ENCODE measurements at places on chromosomes 16 and 17.
A peak's percentile ranks its signal among the peaks of the same experiment; 100 is the strongest.

DNA sequence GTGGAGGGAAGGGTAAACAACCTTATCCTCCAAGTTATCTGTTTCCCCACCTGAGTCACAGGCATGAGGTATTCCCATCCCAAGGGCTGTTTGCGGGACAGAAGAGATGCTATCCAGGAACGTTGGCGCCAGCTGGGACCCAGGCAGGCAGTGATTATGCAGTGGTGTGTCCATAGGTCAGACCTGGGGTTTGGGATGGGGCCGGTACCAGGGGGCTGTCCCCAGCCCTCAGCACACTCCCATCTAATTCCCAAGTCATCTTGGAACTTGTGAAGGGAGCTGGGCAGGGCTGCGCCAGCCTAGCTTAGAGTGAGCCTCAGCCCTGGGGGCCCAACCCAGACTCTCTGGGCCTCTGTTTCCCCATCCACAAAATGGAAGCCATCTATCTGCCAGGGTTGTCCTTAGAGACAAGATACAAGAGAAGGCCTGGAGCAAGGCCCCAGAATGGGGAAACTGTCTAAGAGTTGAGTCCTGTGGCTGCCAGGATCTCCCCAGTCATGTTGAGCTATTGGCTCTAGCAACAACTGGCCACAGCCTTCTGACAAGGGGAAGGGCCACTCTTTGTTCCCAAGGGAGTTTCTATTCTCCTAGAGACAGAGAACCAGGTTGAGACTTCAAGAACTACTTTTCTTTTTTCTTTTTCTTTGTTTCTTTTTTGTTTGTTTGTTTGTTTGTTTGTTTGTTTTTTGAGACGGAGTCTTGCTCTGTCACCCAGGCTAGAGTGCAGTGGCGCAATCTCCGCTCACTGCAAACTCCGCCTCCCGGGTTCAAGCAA lies 9.8 kb upstream of the JUP start:
- no peak for DNase-seq

- no peak for DNase-seq
Measured at GRCh38 chr17:43581613-43582012, 35.5 kb upstream of the ETV4 start.

- peak; percentile 57 for DNase-seq
Measured at GRCh38 chr17:72187556-72187955, 66.7 kb downstream of the SOX9 start.

DNA sequence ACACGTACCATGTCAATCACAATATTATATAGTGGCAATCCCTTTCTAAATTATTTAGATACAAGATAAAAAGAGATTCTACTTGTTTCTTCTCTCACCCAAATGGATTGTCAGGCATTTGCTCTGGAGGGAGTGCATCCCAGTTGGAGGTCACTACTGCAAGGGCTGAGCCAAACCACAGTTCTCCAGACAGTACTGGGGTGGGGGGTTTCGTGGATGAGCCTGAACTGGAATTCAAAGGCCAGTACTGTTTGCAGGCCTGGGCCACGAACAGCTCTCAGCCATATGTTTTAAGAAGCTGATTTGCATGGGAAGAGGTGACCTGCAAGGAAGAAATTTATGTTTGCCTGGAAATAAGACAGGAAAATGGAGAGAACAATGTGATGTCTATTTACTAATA lies 314.9 kb downstream of the PMP22 start:
- DNase-seq: no peak

DNA sequence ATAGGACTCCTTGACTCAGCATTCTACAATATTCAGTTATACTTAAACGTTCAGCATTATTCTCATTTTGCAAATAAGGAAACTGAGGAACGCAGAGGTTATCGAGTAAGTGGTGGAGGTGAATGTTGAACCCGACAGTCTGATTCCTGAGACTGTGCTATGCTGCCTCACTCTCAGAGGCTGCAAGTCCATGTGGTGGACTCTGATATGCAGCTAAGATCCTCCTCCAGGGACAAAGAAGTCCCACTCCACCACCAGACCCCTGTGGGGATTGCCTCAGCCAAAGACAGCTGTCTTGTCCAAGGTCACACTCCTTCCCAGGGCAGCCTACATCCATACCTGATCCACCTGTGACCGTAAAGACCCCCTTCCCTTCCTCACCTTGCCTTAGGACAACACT lies 37.5 kb downstream of the ACSM2B start:
- no peak for DNase-seq

DNA sequence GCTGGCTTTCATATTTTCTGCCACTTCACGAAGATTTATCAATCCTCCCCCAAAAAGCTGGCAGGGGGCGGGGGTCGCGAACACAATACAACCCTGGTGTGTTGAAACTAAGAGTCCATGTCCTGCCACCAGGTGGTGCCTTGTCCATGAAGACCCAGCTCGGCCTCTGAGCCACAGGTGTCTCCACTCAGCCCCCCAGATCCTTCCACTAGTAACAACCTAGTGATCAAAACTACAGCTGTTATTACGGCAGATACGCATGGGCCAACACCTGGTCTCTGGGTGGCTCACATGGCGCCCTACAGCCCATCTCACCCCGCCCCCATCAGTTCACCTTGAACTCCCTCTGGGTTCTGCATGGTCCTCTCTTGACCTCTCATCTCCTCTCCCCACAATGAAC lies 27.7 kb downstream of the USP7 start:
- DNase-seq: no peak

DNA sequence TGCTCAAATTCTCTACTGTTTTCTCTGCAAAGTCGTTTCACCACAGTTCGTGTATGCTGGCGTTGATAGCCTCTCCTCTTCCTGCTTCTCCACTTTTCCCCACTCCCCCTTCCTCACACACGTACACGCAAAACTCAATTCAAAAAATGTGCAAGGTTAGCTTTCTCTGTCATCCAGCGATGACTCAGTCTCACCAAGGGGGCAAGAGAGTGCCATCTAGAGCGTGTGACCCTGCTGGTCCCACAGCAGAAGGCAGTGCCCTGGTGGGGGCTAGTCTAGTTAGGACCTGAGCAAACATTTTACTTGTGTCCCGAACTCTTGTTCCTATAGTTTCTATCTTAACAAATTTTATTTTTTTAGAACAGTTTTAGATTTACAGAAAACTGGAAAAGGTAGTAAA lies 121.2 kb upstream of the CHMP6 start:
- no peak for DNase-seq

DNA sequence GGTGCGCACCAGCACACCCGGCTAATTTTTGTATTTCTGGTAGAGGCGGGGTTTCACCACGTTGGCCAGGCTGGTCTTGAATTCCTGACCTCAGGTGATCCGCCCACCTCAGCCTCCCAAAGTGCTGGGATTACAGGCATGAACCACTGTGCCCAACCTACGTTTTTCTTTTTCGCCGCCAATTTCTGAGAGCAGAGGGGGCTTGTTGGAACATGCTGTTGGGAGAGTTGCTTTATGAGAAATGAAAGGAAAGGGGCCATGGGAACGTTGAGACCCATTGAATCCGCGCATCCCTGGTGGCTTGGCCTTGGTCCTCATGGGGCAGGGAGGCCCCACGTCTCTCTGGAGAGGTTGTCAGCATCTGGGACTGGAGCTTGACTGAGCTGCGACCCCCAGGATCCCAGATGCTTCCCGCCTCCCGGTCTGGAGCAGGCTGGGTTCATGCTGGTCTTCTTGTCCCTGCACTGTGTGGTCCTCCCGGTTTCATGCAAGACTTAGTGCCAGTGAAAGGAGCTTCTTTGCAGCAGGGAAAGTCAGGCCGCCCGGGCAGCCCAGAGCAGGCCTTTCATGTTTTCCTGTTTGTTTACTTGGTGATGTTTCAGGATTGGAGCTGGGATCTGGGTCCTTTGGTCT lies 22.8 kb downstream of the CRISPLD2 start:
- no peak for DNase-seq

GRCh38 chr17:77546772-77547241 lies 406.0 kb downstream of the SEC14L1 start:
- DNase-seq: no peak

GRCh38 chr17:31859487-31860008 lies 504 bp upstream of the COPRS start:
- DNase-seq: no peak
